ENCODE measurements at places on chromosomes 3 and 15. TPM values are rescaled to one million over a fixed set of nuclear protein-coding genes. Genes with fewer than 3 reads are reported as not detected.

The USP4 gene
- polyA plus RNA-seq: 63.4 TPM

The TUSC7 gene
- polyA plus RNA-seq: not detected

The NKIRAS1 gene
- 45.9 TPM for polyA plus RNA-seq

The CCDC13 gene
- 5.9 TPM for polyA plus RNA-seq

The HES1 gene
- polyA plus RNA-seq: 28.7 TPM

The SOX2 gene
- 294 TPM for polyA plus RNA-seq

The CHRM5 gene
- 1.2 TPM for polyA plus RNA-seq

The ANO10 gene
- polyA plus RNA-seq: 33.7 TPM

The PXK gene
- 53.3 TPM for polyA plus RNA-seq

The MAPKBP1 gene
- 52.6 TPM for polyA plus RNA-seq

The TRPC1 gene
- 17.7 TPM for polyA plus RNA-seq

The CACNA2D2 gene
- 59.2 TPM for polyA plus RNA-seq

The PRSS50 gene
- polyA plus RNA-seq: 0.59 TPM

The GHRL gene
- polyA plus RNA-seq: 1.6 TPM

The THRB gene
- polyA plus RNA-seq: 4.8 TPM

The DYNC1LI1 gene
- 58.3 TPM for polyA plus RNA-seq

The POLR2M gene
- polyA plus RNA-seq: 56.1 TPM

The TRANK1 gene
- 19.6 TPM for polyA plus RNA-seq

The GOLGA8T gene
- polyA plus RNA-seq: 0.40 TPM
